Activated CD8-positive, alpha-beta T cell treated with anti-CD3 and anti-CD28 coated beads, Interleukin-2, amount 10 ng/mL, durations not matched to agents 7 days and 5 days (primary cell): ENCODE measurements at places on chromosomes 1 and 21. TPM values are rescaled to one million over a fixed set of nuclear protein-coding genes. Genes with fewer than 3 reads are reported as not detected.

The IL24 gene
- total RNA-seq: not detected

GRCh38 chr1:32683397-32683796 is 19.2 kb downstream of the SYNC start:
- DNase-seq: no peak
- H3K27me3 ChIP-seq: no peaks in the 10 kb centered on the region
- H3K27ac ChIP-seq: no peak overlapping the region
- no peak overlapping the region for H3K4me3 ChIP-seq

GRCh38 chr1:59686170-59686569 is 128.6 kb upstream of the HOOK1 start:
- H3K27ac ChIP-seq: no peak overlapping the region
- DNase-seq: no peak
- no peak overlapping the region for H3K4me3 ChIP-seq
- H3K36me3 ChIP-seq: no peaks in the 10 kb centered on the region
- no peaks in the 10 kb centered on the region for H3K27me3 ChIP-seq

DNA sequence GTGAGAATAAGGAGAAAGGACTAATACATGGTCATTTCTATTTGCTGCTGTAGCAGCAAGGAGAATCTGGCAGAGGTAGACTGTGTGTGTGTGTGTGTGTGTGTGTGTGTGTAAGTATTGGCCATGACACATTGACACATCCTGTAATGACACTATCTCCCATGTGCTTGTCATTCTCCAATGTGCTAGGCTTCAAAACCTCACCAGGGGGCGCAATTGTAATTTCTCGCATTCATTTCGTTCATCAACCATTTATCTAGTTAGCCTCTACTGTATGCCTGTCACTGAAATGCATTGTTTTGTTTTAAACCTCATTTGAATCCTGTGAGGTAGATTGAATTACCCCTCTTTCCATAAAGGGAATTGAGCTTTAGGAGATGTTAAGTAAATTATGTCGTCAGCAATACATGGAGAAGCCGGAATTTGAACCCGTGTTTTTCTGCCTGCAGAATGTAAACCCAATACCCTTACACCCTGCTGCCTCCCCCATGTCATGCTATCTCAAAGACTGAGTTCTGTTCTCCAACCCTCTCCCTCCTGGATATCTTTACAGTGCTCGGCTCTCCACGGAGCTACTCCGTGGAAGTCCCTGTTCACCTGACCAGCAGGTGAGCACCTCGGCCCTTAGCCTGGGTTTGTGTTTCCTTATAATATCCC is 100.8 kb downstream of the UCK2 start:
- H3K27ac ChIP-seq: no peak overlapping the region
- H3K4me1 ChIP-seq: no peaks in the 10 kb centered on the region
- H3K36me3 ChIP-seq: no peaks in the 10 kb centered on the region
- no peak overlapping the region for H3K4me3 ChIP-seq

DNA sequence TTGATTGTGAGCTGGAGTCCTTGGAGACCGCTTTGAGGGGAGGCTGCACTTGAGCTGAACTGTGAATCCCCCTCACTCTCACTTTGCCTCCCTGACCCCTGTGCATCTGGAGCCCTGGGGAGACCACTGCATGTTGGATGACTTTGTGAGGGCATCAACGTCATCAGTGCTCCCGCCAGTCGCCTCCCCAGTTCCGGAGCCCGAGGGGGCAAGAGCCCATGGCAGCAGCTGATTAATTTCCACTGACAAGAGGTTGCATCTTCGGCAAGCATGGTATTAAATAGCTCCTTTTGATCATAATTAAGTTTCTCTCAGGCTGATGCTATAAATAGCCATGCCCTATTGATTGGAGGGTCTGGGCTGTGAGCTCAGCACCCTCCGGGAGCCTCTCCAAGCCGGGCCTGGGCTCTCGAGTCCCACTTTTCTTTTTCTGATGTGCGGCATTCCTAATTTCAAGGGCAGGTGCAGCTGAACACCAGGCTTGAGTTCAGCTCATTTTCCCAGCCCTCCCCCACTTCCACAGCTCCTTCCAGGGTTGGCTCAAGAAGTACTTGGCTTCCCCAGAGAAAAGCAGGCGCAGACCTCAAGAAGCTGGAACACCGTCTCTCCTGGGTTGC is 33.2 kb downstream of the KCND3 start:
- H3K4me1 ChIP-seq: no peaks in the 10 kb centered on the region
- no peak overlapping the region for H3K27ac ChIP-seq
- H3K27me3 ChIP-seq: peaks cover 2% of the 10 kb centered on the region
